IMR-90 (cell line): ENCODE measurements at places on chromosomes 16 and 17. TPM values are rescaled to one million over a fixed set of nuclear protein-coding genes. Genes with fewer than 3 reads are reported as not detected.
A peak's percentile ranks its signal among the peaks of the same experiment; 100 is the strongest.

- peak; percentile 2 for DNase-seq
Observed at GRCh38 chr16:19524616-19525384, 1.1 kb downstream of the CCP110 start.

- no peak for DNase-seq
Observed at GRCh38 chr17:77211681-77212080, 70.9 kb downstream of the SEC14L1 start.

GRCh38 chr17:79325709-79326430, 251.2 kb downstream of the ENGASE start:
- no peak for DNase-seq

- DNase-seq, result peak; percentile 80
Observed at GRCh38 chr17:57918017-57918895, 37.0 kb downstream of the CUEDC1 start.

DNA sequence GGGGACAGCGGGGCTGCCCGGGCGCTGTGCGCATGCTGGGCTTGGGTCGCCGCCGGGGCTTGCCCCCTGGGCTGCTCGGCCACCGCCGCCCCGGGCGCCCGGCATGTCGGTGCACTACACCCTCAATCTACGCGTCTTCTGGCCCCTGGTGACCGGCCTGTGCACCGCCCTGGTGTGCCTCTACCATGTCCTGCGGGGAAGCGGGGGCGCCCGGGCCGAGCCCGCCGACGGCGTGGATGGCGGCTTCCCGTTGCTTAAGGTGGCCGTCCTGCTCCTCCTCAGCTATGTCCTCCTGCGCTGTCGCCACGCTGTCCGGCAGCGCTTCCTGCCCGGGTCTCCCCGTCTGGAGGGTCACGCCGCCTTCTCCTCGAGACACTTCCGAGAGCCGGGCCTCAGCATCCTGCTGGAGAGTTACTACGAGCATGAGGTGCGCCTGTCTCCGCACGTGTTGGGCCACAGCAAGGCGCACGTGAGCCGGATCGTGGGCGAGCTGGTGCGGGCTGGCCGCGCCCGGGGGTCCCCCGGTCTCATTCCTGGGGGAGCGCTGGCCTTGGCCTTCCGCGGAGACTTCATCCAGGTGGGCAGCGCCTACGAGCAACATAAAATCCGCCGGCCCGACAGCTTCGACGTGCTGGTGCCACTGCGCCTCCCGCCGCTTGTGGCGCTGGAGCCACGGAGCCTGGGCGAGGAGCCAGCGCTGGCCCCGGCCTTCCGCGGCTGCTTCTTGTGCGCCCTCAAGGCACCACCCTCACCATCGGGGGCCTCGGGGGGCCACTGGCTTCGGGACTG, 789 bp downstream of the ITPRIPL2 start:
- peak; percentile 68 for DNase-seq

DNA sequence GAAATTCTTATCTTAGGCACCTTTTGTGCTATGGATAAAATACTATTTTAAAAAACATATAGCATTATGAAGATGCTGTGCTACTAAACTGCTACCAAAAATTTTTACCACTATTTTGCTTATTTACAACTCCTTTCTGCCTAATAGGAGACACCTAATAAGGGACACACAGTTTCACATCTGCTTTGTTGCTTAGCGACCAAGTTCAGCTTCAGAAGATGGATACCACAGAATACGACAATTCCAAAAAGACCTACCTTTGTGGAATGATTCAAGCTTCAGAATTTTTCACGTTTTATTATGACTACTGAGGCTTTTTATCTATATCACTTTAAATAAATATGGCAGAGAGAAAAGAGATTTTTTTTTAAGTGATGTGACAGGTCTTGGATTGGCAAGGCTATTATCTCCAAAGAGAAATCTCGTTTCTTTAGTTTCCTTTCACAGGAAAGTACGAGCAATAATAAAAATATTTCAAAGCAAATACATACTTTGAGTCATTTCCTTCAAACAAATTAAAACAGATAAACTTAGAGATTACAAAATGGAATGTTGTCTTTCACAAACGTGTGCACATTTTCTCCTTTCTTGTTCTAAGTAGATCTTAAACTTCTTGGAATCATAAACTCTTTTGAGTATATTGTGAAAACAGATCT, 35.4 kb downstream of the SPAG9 start:
- DNase-seq, result peak; percentile 39

GRCh38 chr16:65846210-65846602, 520.3 kb upstream of the CDH5 start:
- no peak for DNase-seq

- no peak for DNase-seq
Observed at GRCh38 chr17:78458091-78458490, 79.6 kb downstream of the PGS1 start.

GRCh38 chr16:74026373-74027281, 270.0 kb upstream of the PSMD7 start:
- DNase-seq, result no peak

GRCh38 chr17:77572065-77572601, 386.4 kb upstream of the TNRC6C start:
- no peak for DNase-seq

GRCh38 chr16:22948603-22949368, 134.8 kb downstream of the HS3ST2 start:
- DNase-seq, result peak; percentile 34

- peak; percentile 59 for DNase-seq
Observed at GRCh38 chr17:41360296-41360995, 9.2 kb downstream of the KRT33B start.

- no peak for DNase-seq
Observed at GRCh38 chr17:39640591-39641031, 3.7 kb downstream of the STARD3 start.

GRCh38 chr16:87550495-87550961, 51.8 kb upstream of the JPH3 start:
- DNase-seq, result no peak

DNA sequence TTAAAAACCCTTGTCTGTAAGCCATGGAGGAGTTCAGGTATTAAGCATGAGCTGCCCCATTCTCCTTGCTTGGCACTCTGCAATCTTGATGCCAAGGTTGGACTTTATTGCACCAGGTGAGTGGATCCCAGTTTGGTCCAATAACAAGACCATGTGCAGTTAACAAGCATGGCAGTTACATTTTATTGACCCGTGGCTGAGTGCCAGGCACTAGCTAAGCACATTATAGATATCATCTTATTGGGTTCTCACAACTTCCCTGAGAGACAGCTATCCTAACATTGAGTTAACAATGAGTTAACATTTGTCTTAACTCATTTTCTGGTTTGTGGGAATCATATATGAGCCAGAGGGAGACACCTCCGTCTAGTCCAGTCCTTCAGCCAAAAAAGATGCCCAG, 21.8 kb downstream of the LYRM9 start:
- DNase-seq, result no peak

GRCh38 chr16:14658063-14658462, 25.3 kb downstream of the BFAR start:
- DNase-seq, result no peak

GRCh38 chr16:57537581-57538234, 1.3 kb upstream of the CCDC102A start:
- DNase-seq, result no peak

DNA sequence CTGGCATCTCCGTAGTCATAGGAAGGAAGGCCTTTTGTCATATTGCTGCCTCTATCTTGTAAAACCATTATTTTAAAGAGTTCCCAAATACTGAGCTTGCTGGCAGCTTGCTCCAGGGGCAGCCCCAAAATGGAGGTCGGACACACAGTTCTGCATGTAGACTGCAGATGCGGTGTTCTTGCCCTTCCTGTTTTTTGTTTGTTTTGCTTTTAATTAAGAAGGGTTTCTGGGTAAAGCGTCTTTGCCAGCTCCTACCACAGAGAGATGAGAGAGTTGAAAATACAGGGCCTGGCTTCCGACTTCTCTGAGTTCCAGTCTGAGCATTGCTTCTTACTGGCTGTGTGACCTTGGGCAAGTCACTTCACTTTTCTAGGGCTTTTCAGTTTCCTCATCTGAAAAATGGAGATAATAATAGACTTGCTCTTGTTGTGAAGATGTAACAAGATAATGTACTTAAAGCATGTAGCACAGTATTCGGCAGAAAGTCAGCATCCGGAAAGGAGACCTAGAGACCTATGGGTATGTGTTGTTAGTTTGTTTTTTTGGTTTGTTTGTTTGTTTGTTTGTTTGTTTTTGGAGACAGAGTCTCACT, 67.8 kb upstream of the GSE1 start:
- DNase-seq, result no peak

- DNase-seq, result no peak
Observed at GRCh38 chr17:49370971-49371834, 9.2 kb upstream of the ZNF652 start.

DNA sequence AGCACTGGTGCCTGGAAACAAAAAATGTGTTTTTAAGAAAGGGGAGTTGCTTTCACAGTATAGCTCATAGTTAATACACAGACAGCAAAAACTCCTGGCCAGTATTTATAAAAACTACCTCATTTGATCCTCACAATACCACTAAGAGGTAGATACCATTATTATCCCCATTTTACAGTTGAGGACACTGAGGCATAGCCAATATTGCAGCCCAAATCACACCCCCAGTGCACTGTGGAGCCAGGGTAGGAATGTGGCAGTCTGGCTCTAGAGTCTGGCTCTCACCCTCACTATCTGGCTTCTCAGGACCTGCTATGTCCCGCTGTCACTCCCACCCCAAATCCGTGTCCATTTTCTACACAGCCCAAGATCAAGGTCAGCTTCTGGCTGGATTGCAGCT, 2.6 kb downstream of the ARHGAP23 start:
- no peak for DNase-seq

DNA sequence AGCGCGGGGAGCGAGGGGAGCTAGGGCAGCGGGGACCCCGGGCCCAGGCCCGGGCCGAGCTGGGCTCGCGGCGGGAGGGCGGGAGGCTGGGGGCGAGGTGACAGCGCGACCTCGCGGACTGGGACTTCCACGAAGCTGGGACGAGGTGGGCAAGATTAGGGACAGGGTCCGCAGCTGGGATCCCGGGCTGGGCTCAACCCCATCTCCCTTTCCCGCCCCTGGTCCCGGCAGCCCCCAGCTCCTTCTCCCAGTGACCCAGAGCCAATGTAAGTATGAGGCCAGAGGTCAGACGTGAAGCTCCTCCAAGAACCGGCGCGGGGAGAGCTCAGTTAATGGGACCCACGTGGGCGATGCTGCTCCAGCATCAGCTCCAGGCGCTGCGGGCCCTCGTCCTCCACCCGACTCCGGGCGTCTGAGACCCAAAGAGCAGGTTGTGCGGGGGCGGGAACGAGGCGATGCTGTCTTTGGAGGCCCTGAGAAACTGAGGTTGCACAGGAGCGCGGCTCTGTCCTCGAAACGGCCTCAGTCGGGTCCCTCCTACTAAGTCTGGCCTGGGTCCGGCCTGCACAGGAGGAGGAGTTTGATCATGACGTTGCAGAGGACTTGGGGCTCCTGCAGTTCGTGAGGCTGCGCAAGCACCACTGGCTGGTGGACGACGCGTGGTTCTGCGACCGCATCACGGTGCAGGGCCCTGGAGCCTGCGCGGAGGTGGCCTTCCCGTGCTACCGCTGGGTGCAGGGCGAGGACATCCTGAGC, 585 bp downstream of the ALOX12 start:
- DNase-seq, result no peak

GRCh38 chr17:32285746-32286517, 20.3 kb downstream of the RHBDL3 start:
- DNase-seq, result no peak

- no peak for DNase-seq
Observed at GRCh38 chr17:17849147-17849820, 12.5 kb upstream of the SREBF1 start.

DNA sequence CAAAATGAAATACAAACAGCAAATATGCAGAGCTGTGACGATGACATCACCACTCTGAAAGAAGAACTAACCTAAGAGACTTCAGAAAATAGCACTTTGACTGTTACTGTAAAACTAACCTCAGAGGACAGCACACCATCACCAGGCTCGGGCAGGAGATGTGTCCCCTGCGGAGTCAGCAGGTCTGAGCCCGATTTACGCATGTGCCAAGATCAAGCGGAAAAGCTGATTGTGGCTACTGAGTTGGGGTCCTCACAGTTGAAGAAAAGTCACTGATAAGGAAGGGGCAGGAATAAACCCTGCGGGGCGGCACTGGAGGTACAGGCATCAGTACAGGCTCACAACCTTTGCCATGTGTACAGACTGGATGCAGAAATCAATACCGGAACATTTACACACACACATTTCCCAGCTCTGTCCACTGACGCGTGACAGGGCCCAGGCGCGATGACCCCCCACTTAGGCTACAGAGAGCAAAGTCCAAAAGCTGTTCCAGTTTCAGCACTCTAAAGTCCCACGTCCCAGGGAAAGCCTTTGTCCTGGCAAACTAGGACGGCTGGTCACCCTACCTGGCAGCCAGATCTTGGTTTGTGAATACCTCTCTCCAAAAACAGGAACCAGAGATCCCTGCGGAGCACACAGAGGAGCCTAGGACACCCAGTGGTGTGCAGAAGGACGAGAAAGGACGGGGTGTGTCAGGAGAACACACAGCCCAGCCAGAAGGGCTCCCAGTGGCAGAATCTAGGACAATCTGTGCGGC, 21.5 kb downstream of the TRAP1 start:
- no peak for DNase-seq

- DNase-seq, result no peak
Observed at GRCh38 chr17:45992904-45993303, 6.1 kb upstream of the STH start.

GRCh38 chr16:1698680-1699079, 7.3 kb upstream of the MAPK8IP3 start:
- DNase-seq, result no peak

DNA sequence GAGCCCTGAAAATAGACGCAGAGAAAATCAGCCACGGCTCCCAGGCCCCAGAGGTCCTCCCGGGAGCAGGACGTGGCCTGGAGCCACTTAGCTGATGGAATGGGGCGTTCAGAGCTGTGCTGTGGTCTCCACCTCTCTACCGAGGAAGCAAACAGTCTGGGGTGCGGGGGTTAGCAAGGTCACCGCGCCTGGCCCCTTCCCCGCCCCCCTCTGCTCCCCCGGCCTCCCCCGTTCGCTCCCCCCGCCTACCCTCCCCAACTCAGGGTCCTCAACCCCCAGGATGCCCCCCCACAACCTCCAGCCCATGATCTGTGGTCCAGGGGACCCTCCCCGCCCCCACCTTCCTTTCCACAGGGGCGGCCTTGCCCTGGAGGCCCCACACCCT, 20.6 kb upstream of the C1QTNF8 start:
- DNase-seq, result no peak

- DNase-seq, result no peak
Observed at GRCh38 chr16:51305337-51305736, 154.3 kb upstream of the SALL1 start.

TRPV3 gene
- 0.10 and 0.26 TPM in 2 replicates for polyA plus RNA-seq

PLD2 gene
- polyA plus RNA-seq, result 28.0 and 28.8 TPM in 2 replicates

TMEM132E gene
- polyA plus RNA-seq, result not detected in 2 replicates

CD2BP2 gene
- 41.1 and 44.0 TPM in 2 replicates for polyA plus RNA-seq

CCL11 gene
- polyA plus RNA-seq, result not detected in 2 replicates

SMIM5 gene
- polyA plus RNA-seq, result 0.14 TPM in 1 of 2 replicates, not detected in the other

CRYBA1 gene
- polyA plus RNA-seq, result not detected in 2 replicates

DCTPP1 gene
- polyA plus RNA-seq, result 45.5 and 48.9 TPM in 2 replicates

ABCC1 gene
- 61.8 and 66.0 TPM in 2 replicates for polyA plus RNA-seq

SPEM3 gene
- not detected in 2 replicates for polyA plus RNA-seq

NACA2 gene
- polyA plus RNA-seq, result not detected in 2 replicates
